Stomach (tissue), 19 donors: ENCODE measurements at places on chromosomes 1 and 21. TPM values are rescaled to one million over a fixed set of nuclear protein-coding genes. Genes with fewer than 3 reads are reported as not detected.

- H3K27ac ChIP-seq, result no peak overlapping the region
- no peaks in the 10 kb centered on the region for H3K36me3 ChIP-seq
These were observed 24.1 kb downstream of the FAM177B start for GRCh38 chr1:222761083-222761482.

Gene RHOU
- polyA plus RNA-seq, result 15.5 TPM

GRCh38 chr21:25963181-25963580 is 207.4 kb downstream of the APP start:
- H3K27ac ChIP-seq, result no peak overlapping the region
- DNase-seq, result peak; percentile 17

GRCh38 chr1:93346421-93346993 is 800 bp downstream of the DR1 start:
- no peaks in the 10 kb centered on the region for H3K36me3 ChIP-seq
- H3K4me1 ChIP-seq, result peaks cover 21% of the 10 kb centered on the region

GRCh38 chr1:86757272-86757984 is 53.1 kb downstream of the SH3GLB1 start:
- H3K27me3 ChIP-seq, result no peaks in the 10 kb centered on the region
- no peaks in the 10 kb centered on the region for H3K36me3 ChIP-seq
- DNase-seq, result peak; percentile 49
- H3K4me3 ChIP-seq, result no peak overlapping the region

Gene FAM72B
- polyA plus RNA-seq, result 1.4 TPM

DNA sequence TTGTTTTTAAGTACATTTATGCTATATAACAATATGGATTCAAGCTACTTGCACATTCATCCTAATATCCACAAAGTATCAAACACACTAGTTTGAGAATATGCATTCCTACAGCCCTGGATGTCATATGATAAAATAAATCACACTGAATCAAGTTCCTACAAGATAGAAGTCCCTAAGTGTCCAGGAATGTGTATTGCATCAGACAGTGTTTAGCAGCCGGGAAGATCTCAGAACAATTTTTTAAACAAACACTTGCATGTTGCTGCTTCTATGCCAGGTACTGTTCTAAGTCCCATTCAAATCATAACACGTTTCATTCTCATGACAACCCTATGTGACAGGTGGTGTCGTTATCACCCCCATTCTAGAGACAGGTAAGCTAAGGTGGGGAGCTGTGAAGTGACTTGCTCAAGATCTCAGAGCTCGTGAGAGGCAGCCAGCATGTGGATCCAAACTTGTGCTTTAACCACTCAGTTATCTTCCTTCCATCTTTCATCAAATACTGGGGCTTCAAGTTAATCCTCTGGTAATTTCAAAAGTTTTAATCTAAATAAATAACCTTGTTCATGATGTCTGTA is 68.3 kb upstream of the KIF26B start:
- no peak overlapping the region for H3K4me3 ChIP-seq
- no peak overlapping the region for H3K27ac ChIP-seq
- DNase-seq, result no peak
- H3K4me1 ChIP-seq, result no peaks in the 10 kb centered on the region
- peaks cover 6% of the 10 kb centered on the region for H3K36me3 ChIP-seq
- H3K27me3 ChIP-seq, result no peaks in the 10 kb centered on the region

- H3K4me1 ChIP-seq, result no peaks in the 10 kb centered on the region
- no peak overlapping the region for H3K27ac ChIP-seq
- no peak for DNase-seq
- H3K36me3 ChIP-seq, result no peaks in the 10 kb centered on the region
- H3K27me3 ChIP-seq, result no peaks in the 10 kb centered on the region
- H3K4me3 ChIP-seq, result no peak overlapping the region
These were observed 40.9 kb downstream of the ALPL start for GRCh38 chr1:21550097-21550496.

DNA sequence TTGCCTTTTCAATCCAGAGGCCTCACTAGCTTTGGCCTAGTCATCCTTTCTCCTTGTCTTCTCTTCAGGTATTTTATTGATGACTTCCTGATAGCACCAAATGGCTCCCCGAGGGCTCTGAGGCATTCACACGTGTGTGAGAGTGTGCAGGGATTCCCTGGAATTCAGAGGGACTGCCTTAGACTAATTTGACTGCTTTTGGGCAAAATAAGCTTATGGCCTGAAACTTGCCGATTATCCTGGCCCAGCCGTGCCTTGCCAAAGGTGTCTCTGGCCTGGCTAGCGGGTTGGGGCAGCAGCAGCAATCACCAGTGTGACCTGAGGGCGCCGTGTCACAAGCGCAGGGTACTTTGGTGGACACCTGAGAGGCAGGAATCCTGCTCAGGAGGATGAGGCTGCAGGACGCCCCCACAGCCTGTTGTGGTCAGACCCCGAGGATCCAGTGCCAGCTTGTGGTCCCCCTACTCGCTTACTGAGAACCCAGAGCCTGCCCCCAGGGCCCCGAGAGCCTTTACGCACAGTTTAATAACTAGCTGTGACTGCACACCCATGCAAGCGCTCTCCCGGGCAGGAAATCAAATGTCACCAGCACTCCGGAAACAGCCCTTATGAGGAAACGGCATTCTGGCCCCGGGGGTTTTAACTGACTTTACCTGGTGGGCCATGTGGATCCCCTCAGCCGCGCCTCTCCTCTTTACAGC is 62.8 kb upstream of the PDE9A start:
- no peak for DNase-seq
- H3K36me3 ChIP-seq, result no peaks in the 10 kb centered on the region
- no peaks in the 10 kb centered on the region for H3K27me3 ChIP-seq

Gene FCRL1
- not detected for polyA plus RNA-seq

Gene UTS2
- not detected for polyA plus RNA-seq

Gene CAMSAP2
- polyA plus RNA-seq, result 6.3 TPM

DNA sequence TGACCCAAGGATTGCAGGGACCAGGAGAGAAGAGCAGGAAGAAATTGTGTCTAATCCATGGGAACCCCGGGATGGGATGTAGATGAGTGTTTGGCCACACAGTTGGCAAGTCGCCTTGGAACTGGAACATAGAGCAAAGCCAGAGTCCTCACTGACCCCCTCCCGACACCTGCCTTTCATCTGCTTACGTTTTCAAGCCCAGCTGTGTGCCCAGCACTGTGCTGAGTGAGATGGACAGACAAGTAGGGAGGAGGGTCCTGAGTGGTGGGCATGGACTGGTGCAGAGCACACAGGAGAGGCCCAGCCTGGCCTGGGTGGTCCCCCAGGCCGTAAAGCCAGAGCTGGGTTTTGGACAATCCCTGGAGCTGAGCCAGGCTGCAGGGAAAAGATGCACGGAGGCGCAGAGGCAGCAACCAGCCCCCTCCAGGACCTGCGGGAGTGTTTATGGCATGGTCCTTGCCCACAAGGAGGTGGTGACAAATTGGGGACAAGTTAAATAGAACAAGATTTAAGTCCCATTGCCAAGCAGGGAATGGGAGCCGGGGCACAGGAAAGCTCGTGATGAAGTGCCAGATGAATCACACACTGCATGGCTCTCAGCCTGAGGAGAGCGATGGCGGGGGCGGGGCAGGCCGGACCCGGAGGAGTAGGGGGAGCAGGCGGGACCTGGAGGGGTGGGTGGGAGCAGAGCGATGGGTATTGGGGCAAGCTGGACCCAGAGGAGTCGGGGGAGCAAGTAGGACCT is 157.8 kb upstream of the VAMP3 start:
- DNase-seq, result no peak
- no peak overlapping the region for H3K4me3 ChIP-seq
- H3K36me3 ChIP-seq, result no peaks in the 10 kb centered on the region
- no peak overlapping the region for H3K27ac ChIP-seq
- no peaks in the 10 kb centered on the region for H3K27me3 ChIP-seq

Gene KRTAP13-2
- not detected for polyA plus RNA-seq

Gene OR2L8
- not detected for polyA plus RNA-seq

DNA sequence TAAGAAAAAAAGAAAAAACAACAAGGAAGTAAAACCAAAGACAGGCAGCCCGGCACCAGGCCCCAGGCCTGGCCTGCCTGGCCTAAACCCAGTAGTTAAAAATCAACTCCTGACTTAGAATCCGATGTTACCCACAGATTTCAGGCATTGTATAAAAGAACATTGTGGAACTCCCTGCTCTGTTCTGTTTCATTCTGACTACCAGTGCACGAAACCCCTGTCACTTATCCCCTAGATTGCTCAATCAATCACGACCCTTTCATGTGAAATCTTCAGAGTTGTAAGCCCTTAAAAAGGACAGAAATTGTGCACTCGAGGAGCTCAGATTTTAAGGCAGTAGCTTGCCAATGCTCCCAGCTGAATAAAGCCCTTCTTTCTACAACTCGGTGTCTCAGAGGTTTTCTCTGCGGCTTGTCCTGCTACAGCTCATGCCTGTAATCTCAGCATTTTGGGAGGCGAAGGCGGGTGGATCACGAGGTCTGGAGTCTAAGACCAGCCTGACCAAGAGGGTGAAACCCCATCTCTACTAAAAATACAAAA is 15.6 kb upstream of the MYOCOS start:
- H3K4me1 ChIP-seq, result no peaks in the 10 kb centered on the region
- no peak overlapping the region for H3K4me3 ChIP-seq
- DNase-seq, result no peak
- no peaks in the 10 kb centered on the region for H3K36me3 ChIP-seq

DNA sequence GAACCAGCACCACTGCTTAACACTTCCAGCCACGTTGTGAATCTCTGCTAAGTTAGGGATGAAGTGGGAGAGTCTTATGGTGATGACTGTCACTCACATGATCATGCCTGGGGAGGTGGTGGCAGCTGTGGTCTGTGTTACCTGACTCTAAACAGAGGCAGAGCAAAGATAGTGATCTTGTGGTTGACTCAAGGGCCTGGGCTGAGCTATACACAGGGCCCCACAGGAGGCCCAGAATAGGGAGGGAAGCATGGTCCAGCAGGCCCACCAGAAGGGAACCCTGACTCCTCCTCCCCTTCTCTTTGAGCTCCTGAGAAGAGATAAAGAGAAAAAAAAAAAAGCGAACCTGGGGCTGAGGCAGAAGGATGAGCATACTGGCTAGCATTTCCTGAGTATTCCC is 55.0 kb downstream of the PLXNA2 start:
- peaks cover 10% of the 10 kb centered on the region for H3K4me1 ChIP-seq
- H3K36me3 ChIP-seq, result peaks cover 23% of the 10 kb centered on the region
- no peak overlapping the region for H3K27ac ChIP-seq

GRCh38 chr1:227929751-227930472 is 17.8 kb downstream of the WNT9A start:
- no peak for DNase-seq
- no peaks in the 10 kb centered on the region for H3K4me1 ChIP-seq
- no peak overlapping the region for H3K4me3 ChIP-seq
- H3K27me3 ChIP-seq, result no peaks in the 10 kb centered on the region
- peaks cover 3% of the 10 kb centered on the region for H3K36me3 ChIP-seq
- no peak overlapping the region for H3K27ac ChIP-seq

GRCh38 chr1:31708324-31708723 is 4.5 kb upstream of the COL16A1 start:
- DNase-seq, result no peak
- peaks cover 54% of the 10 kb centered on the region for H3K4me1 ChIP-seq
- no peak overlapping the region for H3K4me3 ChIP-seq
- peaks cover 16% of the 10 kb centered on the region for H3K27me3 ChIP-seq
- no peak overlapping the region for H3K27ac ChIP-seq

Gene KCNJ6
- under 0.01 TPM for polyA plus RNA-seq

- no peaks in the 10 kb centered on the region for H3K36me3 ChIP-seq
- H3K27me3 ChIP-seq, result no peaks in the 10 kb centered on the region
- no peak overlapping the region for H3K4me3 ChIP-seq
- peak; percentile 45 for DNase-seq
- no peak overlapping the region for H3K27ac ChIP-seq
- H3K4me1 ChIP-seq, result no peaks in the 10 kb centered on the region
These were observed 354.0 kb upstream of the DUSP10 start for GRCh38 chr1:222095606-222096475.

- peaks cover 26% of the 10 kb centered on the region for H3K27me3 ChIP-seq
- no peak overlapping the region for H3K4me3 ChIP-seq
- peaks cover 17% of the 10 kb centered on the region for H3K4me1 ChIP-seq
- no peaks in the 10 kb centered on the region for H3K36me3 ChIP-seq
- H3K27ac ChIP-seq, result no peak overlapping the region
- DNase-seq, result no peak
These were observed 20.1 kb downstream of the PTPRU start for GRCh38 chr1:29256394-29256793.

Gene LCE2C
- not detected for polyA plus RNA-seq

- no peaks in the 10 kb centered on the region for H3K36me3 ChIP-seq
- H3K4me1 ChIP-seq, result peaks cover 15% of the 10 kb centered on the region
- H3K27me3 ChIP-seq, result no peaks in the 10 kb centered on the region
- no peak overlapping the region for H3K4me3 ChIP-seq
These were observed 187.8 kb downstream of the TOMM20 start for GRCh38 chr1:234940841-234941240.

Gene MPL
- not detected for polyA plus RNA-seq

DNA sequence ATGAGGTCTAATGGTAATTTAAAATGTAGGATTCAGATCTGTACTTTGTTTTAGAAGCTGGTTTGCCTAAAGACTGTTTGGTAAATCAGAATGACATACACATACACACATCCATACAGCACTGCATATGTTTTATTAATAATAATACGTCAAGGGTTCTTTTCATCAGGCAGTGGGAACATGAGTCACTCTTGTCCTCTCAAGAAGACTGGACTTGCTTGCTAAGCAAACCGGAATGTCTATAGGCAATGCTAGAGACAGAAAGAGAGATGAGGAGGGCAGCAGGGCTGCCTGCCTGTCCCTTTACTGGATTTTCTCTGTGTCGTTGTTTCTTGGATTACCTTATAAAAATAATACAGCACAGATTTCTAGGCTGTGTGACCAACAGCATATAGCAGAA is 119.1 kb upstream of the GALNT2 start:
- no peaks in the 10 kb centered on the region for H3K27me3 ChIP-seq
- H3K36me3 ChIP-seq, result no peaks in the 10 kb centered on the region
- H3K4me3 ChIP-seq, result no peak overlapping the region
- no peak for DNase-seq
- no peak overlapping the region for H3K27ac ChIP-seq

Gene PTGS2
- 4.6 TPM for polyA plus RNA-seq

Gene CALML6
- polyA plus RNA-seq, result 2.6 TPM

GRCh38 chr1:5994713-5995621 is 2.7 kb upstream of the NPHP4 start:
- no peak overlapping the region for H3K27ac ChIP-seq
- peaks cover 27% of the 10 kb centered on the region for H3K4me1 ChIP-seq
- peak; percentile 47 for DNase-seq
- peak overlapping the region; percentile 20 for H3K4me3 ChIP-seq
- peaks cover 4% of the 10 kb centered on the region for H3K36me3 ChIP-seq

DNA sequence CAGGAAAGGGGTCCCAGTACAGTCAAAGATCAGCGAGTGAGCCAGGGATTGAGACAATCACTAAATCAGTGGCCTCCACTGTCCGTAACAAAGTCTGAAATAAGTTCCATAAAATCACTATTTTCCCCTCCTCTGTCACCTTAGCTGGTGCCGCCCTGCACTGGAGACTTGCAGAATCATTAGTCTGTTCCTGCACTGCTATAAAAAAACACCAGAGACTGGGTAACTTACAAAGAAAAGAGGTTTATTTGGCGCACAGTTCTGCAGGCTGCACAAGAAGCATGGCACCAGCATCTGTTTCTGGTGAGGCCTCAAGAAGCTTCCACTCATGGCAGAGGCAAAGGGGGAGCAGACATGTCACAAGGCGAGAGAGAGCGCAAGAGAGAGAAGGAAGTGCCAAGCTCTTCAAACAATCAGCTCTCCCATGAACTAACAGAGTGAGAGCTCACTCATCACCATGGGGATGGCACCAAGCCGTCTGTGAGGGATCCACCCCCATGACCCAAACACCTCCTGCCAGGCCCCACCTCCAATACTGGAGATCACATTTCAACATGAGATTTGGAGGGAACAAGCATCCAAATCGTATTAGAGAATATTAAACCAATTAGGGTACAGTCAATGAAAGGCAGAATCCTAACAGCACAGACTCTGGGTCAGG is 129.8 kb upstream of the TIAM1 start:
- no peak overlapping the region for H3K27ac ChIP-seq
- no peaks in the 10 kb centered on the region for H3K4me1 ChIP-seq
- H3K36me3 ChIP-seq, result no peaks in the 10 kb centered on the region
- no peak overlapping the region for H3K4me3 ChIP-seq
- no peak for DNase-seq

Gene ADGRL4
- polyA plus RNA-seq, result 3.3 TPM

Gene PRAMEF17
- not detected for polyA plus RNA-seq
